ENCODE measurements at places on chromosomes 11 and 22. TPM values are rescaled to one million over a fixed set of nuclear protein-coding genes. Genes with fewer than 3 reads are reported as not detected.

GRCh38 chr11:47917599-47918369 is 62.6 kb upstream of the PTPRJ start:
- DNase-seq: peak; percentile 49

- peak; percentile 4 for DNase-seq
These were observed 61.6 kb upstream of the PTPN5 start for GRCh38 chr11:18853086-18853720.

DNA sequence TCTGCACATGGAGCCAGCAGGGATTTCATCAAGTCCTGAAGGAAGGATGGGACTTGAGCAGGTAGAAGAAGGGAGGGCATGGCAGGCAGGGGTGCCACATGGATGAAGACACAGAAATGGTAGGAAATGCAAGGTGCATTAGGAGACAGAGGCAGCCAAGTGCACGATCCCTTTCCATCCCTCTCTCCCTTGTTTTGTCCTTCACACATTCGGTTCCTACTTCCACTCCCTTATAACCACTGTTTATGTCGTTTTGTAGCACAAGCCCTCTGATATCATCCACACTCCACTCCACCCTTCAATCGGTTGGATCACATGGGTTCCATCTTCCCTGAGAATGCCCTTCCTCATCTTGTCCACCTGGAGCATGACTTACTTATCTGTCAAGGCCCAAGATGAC is 35.2 kb downstream of the IFT27 start:
- no peak for DNase-seq

GRCh38 chr11:71164621-71165020 is 87.8 kb downstream of the SHANK2 start:
- no peak for DNase-seq

DNA sequence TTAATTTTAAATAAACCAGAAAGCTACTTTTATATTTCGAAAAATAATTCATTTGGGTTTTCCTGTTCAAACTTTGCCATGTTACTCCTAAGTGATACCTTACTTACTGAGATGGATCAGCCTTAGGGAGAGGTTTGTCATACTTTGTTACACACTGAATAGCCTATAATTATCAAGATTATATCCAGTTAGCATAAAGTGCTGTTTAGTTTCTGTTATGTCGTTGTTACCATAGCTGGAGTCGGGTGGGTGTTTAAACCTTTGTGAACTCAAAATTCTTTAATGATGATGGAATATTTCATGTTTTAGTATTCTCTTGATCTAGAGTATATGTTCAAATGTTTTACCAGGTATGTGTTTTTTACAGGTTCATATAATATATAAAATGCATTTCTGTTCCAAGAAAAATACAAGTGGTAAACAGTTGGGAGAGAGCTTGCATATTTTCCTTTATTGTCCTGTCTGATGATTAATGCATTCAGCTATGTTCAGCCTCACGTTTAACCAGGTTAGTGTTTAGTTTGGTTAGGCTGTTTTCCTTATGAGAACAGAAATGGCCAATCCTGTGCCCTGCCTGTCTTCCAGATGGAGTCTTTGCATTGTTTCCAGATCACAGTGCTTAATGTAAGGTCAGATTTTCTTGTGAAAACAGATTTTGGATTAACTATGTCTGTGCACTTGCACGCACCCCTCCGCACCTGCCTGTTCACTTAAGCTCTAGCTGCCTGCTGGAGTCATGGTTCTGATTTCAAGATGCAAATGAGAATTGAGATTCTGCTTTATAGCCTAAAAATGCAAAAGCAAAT is 105.6 kb downstream of the ATXN10 start:
- DNase-seq: no peak

Gene ALDH3B1
- 4.0 TPM for total RNA-seq

Gene C11orf86
- total RNA-seq: not detected

DNA sequence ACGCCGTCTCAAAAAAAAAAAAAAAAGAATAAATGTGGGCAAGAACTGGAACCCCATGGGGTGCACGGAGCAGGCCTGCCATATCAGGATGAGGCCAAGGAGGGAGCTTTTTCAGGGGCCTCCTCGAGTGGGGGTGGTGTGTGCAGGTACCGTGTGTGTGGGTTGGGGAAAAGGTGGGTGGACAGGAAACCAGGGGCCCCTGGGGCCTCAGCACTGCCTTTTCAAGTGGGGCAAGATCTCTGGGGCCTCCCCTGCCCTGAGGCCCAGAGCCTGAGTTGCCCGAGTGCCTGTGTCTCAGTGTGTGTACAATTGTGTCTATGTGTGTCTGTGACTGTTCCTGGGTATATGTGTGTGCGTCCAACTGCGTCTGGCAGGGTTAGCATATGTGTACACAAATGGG is 23.8 kb downstream of the TEF start:
- no peak for DNase-seq

- DNase-seq: no peak
These were observed 12.1 kb downstream of the SCUBE1 start for GRCh38 chr22:43331069-43331451.

GRCh38 chr22:33381531-33382406 is 323.6 kb upstream of the SYN3 start:
- DNase-seq: no peak

GRCh38 chr11:60362241-60362640 is 16.1 kb upstream of the MS4A7 start:
- DNase-seq: no peak

- no peak for DNase-seq
These were observed 37.4 kb downstream of the CEP57 start for GRCh38 chr11:95827696-95828095.

Gene PANX3
- total RNA-seq: not detected

GRCh38 chr11:73188301-73188700 is 29.8 kb upstream of the P2RY2 start:
- no peak for DNase-seq

- DNase-seq: no peak
These were observed 29.5 kb downstream of the CHEK2 start for GRCh38 chr22:28711820-28712777.

- peak; percentile 36 for DNase-seq
These were observed 22.3 kb downstream of the PATZ1 start for GRCh38 chr22:31323578-31324550.

Gene ARHGAP20
- not detected for total RNA-seq

DNA sequence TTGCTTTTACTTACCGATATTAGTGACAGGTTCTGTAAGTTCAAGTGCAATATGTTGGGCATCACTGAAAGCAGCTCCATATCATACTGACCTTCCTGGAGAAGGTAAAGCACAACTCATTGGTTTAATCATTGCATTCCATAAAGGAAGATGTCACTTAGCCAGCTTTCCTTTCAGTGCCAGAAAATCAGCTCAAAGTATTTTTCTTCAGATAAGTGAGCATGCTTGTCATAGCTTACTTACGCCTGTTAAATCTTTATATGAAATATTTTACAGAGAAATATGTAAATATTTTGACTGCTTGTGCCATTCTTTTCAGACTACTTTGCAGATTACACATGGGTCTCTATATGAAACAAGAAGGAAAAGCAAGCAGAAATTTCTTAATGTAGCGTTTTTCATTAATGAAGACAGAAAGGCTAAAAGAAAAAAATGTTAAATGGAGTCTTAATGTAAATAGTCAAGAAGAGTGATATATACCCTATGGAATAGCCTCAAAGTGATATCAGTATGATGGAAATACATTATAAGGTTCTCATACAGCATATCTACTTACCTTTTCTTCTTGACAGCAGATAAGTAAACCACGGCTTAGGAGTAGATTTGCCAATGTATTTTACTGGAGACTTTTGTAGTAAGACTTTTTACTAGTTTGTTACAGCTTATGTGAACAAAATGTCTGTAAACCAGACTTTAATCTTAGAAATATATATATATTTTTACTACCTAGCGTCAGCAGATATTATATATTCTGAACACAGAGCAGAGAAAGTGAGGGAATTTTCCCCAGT is 649.7 kb downstream of the METTL15 start:
- no peak for DNase-seq

GRCh38 chr11:67584205-67584880 is 731 bp downstream of the GSTP1 start:
- peak; percentile 53 for DNase-seq

Gene KCNJ4
- total RNA-seq: not detected

GRCh38 chr11:25943777-25944661 is 387.9 kb upstream of the ANO3 start:
- DNase-seq: no peak

Gene CARD16
- total RNA-seq: 110 TPM

DNA sequence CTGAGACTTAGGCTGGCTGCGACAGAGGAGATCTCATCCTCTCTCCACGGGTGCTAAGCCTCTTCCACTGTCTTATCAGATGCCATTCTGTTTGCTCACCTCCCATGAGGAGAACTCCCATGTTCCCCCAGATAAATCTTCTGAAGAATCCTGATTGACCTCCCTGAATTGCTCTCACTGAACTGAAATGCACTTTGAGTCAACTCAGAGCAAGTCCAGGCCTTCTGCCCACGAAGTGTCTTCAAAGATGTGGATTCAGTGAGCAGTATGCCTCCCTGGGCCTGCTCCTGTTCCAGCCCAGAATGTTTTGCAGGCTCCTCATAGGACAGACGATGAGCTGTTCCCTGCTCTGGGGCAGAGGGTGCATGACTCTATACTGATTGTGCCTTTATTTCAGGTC is 17.4 kb downstream of the TUB start:
- no peak for DNase-seq

Gene TOM1
- total RNA-seq: 102 TPM

Gene INTS4
- total RNA-seq: 67.5 TPM

GRCh38 chr11:118878163-118878563 is 5.5 kb upstream of the CXCR5 start:
- DNase-seq: peak; percentile 72

- DNase-seq: no peak
These were observed 303.8 kb downstream of the METTL15 start for GRCh38 chr11:28412029-28412428.

DNA sequence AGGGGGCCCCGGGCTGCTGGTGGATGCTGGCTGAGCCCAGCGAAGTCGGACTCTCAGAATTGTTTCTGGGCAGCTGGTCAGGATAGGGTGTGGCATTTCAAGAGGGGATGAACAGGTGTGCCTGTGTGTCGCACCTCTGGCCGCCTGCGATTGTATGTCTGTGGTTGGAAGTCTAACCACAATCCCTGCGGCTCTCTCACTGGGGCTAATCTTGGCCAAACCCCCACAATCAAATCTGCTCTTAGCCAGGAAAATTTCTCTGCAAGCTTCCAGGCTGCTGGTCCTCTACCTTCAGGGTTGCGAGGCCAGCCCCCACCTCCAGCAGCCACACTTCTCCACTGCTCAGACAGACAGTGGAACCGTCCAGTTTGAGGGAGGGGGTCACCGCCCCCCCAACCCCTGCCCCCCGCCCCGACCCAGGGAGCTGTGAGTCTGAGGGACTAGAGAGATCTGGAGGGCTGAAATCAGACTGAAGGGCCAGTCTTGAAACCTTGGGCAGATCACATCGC is 953 bp downstream of the ATG16L2 start:
- no peak for DNase-seq

Gene SCGB1A1
- not detected for total RNA-seq

All from natural killer cell (primary cell).